ENCODE measurements at places on chromosomes 2 and 18. TPM values are rescaled to one million over a fixed set of nuclear protein-coding genes. Genes with fewer than 3 reads are reported as not detected.

Gene HAAO
- 0.73 TPM for total RNA-seq

- peaks cover 40% of the 10 kb centered on the region for H3K27me3 ChIP-seq
- no peaks in the 10 kb centered on the region for H3K4me1 ChIP-seq
- no peak overlapping the region for H3K4me3 ChIP-seq
- H3K36me3 ChIP-seq: no peaks in the 10 kb centered on the region
Measured at GRCh38 chr2:233098618-233099017, 38.5 kb downstream of the INPP5D start.

- H3K4me1 ChIP-seq: peaks cover 48% of the 10 kb centered on the region
- peak overlapping the region; percentile 95 for H3K27ac ChIP-seq
- H3K36me3 ChIP-seq: no peaks in the 10 kb centered on the region
- peak; percentile 87 for DNase-seq
Measured at GRCh38 chr2:56741601-56742102, 557.9 kb downstream of the CCDC85A start.

GRCh38 chr2:23554054-23554697 lies 169.2 kb downstream of the KLHL29 start:
- peaks cover 3% of the 10 kb centered on the region for H3K27me3 ChIP-seq
- no peak for DNase-seq
- H3K27ac ChIP-seq: no peak overlapping the region
- no peaks in the 10 kb centered on the region for H3K36me3 ChIP-seq

DNA sequence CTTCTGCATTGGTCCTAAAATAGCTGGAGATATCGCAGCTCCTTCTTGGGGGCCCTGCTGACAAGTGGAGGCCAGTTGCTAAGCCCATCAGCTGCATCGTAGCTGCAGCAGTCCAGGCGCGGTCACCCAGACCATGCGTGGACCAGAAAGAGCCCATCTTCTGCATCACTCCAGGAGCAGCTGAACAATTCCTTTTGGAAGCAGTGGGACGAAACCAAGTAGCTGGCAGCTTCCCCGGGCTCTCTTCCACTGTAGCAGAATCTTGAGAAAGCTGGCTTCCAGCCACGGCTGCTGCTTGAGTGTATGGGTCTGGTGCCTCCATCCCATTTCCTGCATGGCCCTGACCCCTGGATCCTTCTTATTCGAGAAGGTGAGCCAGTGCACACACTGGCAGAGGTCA lies 22.2 kb upstream of the CAB39 start:
- DNase-seq: no peak
- no peak overlapping the region for H3K27ac ChIP-seq
- H3K27me3 ChIP-seq: no peaks in the 10 kb centered on the region

All from osteocyte (in vitro differentiated cells).